ENCODE measurements at places on chromosomes 16 and 17.

GRCh38 chr17:77460514-77461046 lies 319.8 kb downstream of the SEC14L1 start:
- no peak for DNase-seq

DNA sequence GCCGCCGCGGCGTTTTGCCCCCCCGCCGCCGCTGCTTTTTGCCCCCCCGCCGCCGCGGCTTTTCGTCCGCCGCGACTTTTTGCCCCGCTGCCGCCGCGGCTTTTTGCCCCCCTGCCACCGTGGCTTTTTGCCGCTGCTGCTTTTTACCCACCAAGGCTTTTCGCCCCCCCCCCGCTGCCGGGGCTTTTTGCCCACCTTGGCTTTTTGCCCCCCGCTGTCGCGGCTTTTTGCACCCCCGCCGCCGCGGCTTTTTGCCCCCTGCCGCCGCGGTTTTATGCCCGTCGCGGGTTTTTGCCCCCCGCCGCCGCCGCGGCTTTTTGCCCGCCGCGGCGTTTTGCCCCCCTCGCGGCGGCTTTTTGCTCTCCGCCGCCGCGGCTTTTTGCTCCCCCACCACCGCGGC lies 1343.0 kb downstream of the TP53TG3F start:
- DNase-seq, result no peak

GRCh38 chr17:27616414-27616813 lies 14.6 kb upstream of the LGALS9 start:
- DNase-seq, result no peak

DNA sequence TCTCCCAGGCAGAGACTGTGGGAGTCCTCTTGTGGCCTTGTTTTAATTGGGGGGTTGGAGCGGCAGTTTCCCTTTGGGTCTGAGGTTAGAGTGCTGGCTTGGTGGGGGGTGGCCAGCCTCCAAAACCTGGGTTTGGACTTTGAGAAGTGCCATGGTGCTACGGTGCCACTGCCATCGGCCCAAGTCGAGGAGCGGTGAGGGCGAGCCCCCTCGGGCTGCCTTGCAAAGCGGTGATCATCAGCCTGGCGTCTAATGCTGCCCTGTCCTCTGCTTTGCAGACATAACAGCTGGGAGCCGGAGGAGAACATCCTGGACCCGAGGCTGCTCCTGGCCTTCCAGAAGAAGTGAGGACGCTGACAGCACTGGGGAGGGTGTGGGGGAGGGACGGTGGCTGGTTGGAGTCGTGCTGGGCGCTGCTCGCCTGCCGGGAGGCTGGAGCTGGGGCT lies 1.2 kb downstream of the CBX2 start:
- no peak for DNase-seq

DNA sequence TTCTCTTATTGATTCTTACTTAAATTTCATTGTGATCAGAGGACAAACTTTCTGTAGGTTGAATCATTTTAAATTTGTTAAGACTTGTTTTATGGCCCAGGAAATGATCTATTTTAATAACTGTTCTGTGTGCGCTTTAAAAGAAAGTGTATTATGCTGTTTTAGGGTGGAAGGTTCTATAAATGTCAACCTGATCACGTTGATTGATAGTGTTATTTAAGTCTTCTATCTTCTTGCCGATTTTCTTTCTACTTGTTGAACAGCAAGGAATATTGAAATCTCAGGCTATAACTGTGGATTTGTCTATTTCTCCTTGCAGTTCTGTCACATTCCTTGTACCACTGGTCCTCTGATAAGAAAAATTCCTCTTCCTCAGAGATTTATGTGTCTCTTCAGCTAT lies 112.7 kb downstream of the TANC2 start:
- no peak for DNase-seq

GRCh38 chr16:11212798-11213196 lies 43.2 kb downstream of the SOCS1 start:
- no peak for DNase-seq

- DNase-seq, result no peak
These were observed 1.9 kb downstream of the CDK5R1 start for GRCh38 chr17:32488604-32489180.

- DNase-seq, result no peak
These were observed 273.5 kb upstream of the RPL38 start for GRCh38 chr17:73929860-73930430.

GRCh38 chr17:44084131-44084538 lies 13.6 kb downstream of the G6PC3 start:
- DNase-seq, result no peak

GRCh38 chr17:57311281-57312216 lies 55.2 kb downstream of the MSI2 start:
- no peak for DNase-seq

DNA sequence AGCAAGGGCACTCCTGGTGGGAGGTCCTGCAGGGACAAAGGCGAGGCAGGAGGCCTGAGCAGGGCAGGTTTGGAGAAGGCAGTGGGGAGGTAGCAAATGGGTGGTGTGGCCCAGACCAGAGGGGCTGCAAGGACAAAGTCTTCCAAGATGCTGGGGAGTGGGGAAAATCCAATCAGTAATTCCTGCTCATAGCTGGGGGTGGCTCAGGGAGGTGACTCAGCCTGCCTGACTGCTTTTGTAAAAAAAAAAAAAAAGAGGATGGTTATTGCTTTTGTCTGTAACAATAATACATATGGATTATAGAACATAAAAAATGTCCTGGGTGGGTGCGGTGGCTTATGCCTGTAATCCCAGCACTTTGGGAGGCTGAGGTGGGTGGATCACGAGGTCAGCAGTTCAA lies 5.2 kb downstream of the IL34 start:
- DNase-seq, result no peak

DNA sequence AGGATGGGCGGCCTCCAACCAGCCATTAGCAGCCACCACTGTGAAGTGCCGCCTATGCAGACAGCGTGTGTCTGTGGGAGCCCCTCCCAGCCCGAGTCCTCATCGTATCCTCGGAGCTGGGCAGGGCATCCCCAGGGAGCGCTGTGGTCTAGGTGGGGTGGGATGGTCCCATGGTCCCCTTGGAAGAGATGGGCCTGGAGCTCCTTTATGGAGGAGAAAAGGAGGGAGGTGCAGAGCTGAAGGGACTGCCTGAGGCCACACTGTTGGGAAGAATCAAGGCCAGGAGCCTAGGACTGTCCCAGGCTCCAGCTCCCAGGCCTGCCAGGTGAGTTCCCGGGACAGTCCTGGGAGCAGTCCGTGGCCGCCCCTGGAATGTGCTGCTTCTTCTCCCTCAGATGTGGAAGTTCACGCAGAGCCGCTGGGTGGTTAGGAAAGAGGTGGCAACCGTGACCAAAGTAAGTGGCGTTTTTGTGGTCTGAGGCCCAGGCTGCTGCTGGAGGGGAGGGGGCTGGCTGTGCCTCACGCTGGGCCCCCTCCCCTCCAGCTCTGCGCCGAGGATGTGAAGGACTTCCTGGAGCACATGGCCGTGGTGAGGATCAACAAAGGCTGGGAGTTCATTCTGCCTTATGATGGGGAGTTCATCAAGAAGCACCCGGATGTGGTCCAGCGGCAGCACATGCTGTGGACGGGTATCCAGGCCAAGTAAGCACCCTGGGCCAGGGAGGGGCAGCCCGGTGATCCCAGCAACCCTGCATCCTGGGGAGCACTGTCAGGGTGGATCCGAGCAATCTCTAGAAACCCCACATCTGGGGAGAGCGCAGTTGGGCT lies 27.0 kb downstream of the POLR3E start:
- DNase-seq, result no peak

GRCh38 chr17:71845337-71845736 lies 275.5 kb upstream of the SOX9 start:
- DNase-seq, result no peak

GRCh38 chr17:81651692-81652091 lies 4.7 kb downstream of the PDE6G start:
- DNase-seq, result no peak

- no peak for DNase-seq
These were observed 467.0 kb upstream of the C16orf82 start for GRCh38 chr16:26599785-26600104.

DNA sequence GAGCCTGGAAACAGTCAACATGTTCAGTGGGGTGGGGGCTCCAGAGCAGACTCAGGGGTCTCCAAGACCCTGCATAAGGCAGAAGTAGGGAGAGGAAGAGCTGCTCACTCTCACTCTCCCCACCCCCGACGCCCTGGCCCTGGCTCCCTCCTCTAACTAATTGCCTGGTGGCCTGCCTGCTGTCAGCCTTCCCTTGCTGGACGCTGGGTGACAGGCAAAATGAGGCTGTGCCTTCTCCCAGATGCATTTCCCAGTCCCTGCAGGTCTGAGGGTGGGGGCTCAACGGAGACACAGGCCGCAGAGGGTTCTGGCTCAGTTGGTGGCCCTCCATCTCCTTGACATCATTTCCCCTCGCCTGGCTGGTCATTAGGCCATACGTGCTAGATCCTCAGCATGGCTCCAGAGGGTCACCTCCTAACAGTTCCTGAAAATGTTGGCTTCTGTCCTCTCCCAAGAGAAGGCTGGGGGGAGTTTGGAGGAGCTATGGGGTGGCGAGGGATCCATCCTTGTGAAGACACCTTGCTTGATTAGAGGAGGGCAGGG lies 1.4 kb downstream of the FMNL1 start:
- DNase-seq, result no peak

GRCh38 chr16:10619271-10619849 lies 39.0 kb upstream of the EMP2 start:
- DNase-seq, result no peak

DNA sequence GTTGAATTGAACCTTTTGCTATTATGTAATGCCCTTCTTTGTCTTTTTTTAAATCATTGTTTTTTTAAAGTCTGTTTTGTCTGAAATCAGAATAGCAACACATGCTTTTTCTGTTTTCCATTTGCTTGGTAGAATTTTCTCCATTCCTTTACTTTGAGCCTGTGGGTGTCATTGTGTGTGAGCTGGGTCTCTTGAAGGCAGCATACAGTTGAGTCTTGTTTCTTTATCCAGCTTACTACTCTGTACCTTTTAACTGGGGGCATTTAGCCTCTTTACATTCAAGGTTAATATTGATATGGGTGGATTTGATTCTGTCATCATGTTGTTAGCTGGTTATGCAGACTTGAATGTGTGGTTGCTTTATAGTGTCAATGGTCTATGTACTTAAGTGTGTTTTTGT lies 292.0 kb downstream of the MAP2K4 start:
- DNase-seq, result no peak

DNA sequence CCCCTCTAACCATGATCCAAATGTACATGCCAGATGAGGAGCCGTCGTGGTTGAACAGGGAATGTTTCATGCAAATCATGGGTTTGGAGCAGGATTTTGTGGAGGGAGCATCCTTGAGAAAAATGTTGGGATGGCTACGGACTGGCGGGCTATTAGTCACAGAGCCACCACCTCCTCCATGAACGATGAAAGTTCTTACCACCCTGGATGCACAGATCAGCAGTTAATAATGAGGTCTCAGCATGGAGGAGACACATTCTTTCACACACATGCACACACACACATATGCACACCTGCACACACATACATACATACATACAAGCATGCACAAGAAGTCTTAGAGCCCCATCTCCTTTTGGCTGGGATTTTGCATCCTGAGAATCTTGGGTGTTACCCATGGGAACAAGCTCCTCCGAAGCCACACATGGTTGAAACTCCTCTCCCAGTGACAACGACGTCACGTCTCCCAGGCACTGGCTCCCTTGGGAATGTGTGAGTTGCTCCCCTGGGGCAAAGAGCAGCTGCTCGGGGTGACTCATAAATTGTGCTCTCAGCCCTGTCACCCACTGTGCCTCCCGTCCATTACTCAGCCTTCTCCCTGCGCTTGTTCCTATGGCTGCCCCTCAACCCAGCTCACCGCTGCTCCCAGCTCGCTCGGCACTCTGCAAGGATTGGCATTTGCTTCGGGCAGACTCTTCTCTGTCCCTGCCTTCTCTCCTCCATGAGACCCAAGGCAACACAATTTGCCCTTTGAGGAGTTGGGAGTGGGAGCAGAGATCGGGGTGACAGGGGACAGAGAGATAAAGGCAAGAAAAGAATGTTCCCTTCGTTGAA lies 344.6 kb downstream of the SOX9 start:
- no peak for DNase-seq

DNA sequence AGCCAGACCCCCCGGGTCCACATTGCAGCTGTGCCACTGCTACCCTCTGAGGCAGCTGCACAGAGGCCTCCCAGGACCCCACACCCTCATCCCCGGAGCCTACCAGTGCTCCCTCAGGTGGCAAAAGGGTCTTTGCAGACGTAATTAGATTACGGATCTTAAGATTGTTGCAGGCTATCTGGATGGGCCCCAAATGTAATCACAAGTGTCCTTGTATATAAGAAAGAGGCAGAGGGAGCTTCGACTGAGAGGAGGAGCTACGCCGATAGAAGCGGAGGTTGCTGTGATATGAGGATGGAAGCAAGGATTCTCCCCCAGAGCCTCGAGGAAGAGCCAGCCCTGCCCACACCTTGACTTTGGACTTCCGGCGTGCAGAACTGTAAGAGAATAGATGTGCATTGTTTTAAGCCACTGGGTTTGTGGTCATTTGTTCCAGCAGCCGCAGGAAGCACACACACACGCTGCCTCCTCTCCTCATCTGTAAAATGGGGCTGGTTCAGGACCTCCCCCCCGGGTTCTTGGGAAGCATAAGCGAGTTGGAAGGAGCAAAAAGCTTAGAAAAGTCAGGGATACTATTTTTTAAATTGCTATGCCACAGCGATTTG lies 10.5 kb upstream of the RAI1 start:
- no peak for DNase-seq

GRCh38 chr17:46194393-46195216 lies 1.4 kb upstream of the KANSL1 start:
- DNase-seq, result no peak

- DNase-seq, result no peak
These were observed 59.8 kb downstream of the TIMM22 start for GRCh38 chr17:1056761-1057160.

GRCh38 chr16:21190599-21190998 lies 20.8 kb downstream of the ZP2 start:
- no peak for DNase-seq

DNA sequence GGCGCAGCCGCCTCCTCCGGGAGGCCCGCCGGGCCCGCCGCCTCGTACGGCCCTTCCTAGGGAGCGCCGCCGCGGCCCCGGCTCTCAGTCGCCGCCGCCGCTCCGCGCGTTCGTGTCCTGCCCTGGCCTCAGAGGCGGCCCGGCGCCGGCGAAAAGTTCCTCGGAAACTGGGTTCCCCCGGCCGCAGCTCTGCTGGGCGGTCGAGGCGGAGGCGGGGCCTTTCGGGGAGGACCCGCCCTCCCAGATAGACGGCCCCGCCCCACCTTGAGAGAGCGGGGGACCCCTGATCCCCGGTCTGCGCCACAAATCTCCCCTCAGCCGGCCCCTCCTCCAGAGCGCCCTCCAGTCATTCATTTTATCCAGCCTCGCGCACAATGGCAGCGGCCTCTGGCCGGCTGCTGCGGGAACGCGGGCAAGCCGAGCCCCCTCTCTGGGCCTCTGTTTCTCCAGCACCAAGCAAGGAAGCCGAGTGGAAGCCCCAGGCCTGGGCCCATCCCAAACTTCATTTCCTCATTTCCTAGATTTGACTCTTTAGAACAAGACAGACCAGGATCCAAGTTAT lies at the start of gene SREBF1:
Gene SREBF1 (minus strand): TSS at position 169 of the 562 bp plus-strand sequence. CDS start 169 bp downstream, outside the sequence.
- DNase-seq, result peak; percentile 55

All from neural crest cell (in vitro differentiated cells).